ENCODE measurements at places on chromosomes 4 and X.
A peak's percentile ranks its signal among the peaks of the same experiment; 100 is the strongest.

DNA sequence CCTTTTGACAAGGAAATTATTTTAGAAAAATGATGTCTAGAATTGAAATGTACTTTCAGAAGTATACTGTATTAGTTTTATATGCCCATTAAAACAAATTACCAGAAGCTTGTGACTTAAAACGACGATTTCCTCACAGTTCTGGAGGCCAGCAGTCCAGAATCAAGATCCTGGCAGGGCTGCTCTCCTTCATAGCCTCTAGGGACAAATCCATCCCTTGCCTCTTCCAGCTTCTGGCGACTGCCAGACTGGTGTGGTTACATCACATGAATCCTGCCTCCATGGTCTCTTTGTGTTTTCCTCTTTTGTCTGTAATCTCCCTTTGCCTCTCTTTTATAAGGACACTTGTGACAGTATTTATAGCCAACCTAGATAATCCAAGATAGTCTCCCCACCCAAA, 97.1 kb downstream of the IQCM start:
- DNase-seq = no peak

GRCh38 chrX:149630681-149631233, 835 bp downstream of the TMEM185A start:
- peak; percentile 40 for DNase-seq

GRCh38 chr4:32589853-32590252, 1869.7 kb downstream of the PCDH7 start:
- no peak for DNase-seq

DNA sequence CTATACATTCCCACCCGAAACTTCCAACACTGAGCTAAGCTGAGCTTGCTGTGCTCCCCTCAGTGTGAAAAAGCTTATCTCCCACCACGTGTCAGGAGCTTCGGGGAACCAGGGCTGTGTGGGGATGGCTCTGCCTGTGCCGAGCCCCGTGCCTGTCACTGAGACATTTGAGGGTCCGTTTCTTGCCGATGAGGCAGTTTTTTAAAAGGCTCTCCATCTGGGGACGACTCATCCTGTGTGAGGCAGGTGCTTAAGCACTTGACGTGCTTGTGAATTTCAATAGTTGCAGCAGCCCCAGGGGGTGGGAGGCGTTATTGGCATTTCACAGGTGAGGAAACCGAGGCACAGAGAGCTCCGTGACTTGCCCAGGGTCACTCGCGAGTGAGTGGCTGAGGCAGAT, 151.8 kb downstream of the STOX2 start:
- no peak for DNase-seq

DNA sequence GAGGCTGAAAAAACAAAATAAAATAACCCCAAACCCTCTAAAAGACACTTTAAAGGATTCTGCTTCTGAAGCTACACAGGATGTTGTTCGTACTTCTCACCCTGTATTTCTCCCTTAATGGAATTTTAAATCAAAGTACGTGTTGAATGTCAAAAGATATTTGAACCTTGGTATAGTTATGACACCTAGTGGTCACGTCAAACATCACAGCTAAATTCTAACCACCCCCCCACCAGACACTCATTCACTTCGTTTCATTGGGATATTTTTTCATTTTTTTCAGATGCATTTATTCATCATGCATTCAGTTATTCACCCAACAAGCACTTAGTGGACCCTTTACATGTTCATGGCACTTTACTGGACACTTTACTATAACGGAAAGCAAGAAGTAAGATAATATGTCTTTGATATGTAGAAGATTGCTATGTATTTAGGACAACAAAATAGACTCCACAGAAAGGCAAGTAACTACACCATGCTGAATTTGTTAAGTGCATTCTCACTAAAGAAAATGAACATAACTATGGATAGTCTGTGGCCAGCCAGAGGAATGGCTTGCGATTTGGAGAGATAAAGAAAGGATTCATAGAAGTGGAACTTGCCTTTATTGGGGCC, 62.5 kb upstream of the GPR174 start:
- DNase-seq = peak; percentile 23

DNA sequence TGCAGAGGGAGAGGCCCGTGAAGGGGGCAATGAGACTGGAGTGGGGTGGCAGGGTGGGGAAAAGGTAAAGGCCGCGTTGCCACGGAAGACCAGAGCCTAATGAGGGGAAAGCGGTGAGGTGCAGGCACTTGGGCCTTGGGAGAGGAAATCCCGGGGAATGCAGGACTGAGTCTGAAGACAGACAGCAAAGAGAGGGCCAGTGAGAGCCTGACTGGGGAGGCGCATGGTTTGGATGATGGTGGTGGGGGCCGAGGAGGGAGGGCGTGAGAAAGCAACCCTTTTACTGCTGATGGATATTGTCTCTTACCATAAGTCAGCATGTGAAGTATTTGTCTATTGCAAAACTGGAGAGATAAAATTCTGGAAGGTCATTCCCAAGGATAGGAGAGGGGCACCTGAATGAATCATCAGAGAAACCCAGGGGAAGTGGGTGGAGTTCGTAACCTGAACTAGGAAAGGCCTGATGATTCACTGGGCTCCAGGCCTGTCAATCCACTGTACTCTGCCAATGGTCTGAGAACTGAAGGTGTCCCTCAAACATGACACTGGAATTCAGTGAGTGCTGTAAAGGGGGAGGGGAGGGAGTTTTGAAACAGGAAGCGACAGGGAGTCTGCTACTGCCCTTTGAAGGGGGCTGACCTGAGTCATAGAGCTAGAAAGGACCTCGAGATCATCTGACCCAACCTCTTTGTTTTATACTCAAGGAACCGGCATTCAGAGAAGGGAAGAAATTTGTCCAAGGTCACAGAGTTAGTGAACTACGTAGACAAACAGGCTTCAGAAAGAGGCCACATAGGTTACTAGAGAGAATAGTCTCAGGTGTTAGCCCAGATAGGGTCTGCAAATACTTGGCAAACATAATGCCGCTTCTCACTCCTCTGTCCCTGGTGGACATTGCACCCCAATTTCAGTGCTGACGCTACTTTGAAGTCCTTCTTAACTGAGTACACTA, 52.2 kb downstream of the NALF2 start:
- DNase-seq = peak; percentile 0

DNA sequence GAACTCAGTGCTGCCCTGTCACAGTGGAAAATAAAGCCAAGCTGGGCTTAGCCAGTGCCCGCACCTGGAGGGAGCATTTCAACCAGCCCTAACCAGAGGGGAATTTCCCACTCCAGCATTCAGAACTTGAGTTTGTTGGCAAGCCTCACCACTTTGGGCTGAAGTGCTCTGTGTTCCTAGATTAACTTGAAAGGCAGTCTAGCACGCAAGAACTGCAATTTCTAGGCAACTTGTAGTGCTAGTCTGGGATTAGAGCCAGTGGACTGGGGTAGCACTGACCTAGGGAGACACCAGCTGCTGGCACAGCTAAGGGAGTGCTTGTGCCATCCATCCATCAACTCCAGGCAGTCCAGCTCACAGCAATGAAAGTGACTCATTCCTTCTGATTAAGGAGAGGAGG, 1060.6 kb upstream of the GRID2 start:
- no peak for DNase-seq

DNA sequence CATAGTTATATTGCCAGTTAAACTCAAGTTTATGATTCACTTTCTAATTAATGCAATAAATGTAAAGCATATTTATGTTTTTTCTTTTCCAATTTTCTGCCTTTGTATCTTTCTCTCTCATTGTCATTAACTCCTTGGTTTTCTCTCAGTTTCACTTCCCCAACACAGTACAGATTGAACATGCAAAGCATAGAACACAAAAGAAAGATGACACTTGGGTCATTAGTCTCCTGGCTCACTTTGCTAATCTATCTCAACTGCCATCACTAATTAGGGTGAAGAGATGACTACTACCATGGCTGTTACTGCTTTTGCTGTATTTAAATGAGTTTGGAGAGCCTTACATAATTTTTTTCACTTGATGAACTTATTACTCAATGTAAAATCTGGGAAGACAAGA, 12.3 kb upstream of the NAA11 start:
- no peak for DNase-seq

DNA sequence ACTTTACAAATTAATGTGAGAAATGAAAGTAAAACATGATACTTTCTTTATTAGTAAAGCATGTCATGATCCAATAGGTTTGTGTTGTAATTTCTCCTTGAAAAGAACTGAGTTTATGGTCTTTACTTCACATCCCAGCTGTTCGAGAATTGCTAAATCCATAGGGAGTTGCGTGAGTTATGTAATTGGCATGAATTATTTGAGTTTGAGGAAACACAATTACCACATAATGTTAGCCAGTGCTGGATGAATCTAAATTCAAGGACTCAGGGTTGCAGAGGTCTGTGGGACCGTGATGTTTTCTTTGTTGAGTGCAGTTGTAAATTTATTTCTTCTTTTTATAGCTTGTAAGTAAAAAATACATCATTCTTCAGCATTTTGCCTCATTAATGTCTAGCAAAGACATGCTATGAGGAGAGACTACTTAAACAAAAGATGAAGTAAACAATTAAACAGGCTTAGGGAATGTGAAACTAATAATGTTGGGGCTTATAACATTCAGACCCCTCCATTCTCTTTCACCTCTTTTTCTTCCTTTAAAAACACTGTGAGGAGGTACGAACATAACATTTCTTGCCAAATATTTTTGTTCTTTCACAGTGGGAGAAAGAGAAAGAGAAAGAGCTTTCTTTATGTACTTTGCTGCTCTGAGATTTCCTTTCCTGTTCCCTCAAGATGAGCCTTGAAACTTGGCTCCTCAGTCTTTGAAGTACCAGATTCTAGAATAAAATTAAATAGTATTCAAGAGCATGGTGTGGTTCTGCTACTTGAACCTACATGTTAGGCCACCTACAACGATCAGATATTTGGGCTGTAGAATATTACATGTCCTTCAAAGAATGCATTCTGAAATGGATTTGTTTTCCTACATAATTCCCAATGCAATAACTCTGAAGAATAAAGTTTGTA, 159.6 kb upstream of the ANK2 start:
- DNase-seq = peak; percentile 42

- peak; percentile 7 for DNase-seq
These were observed 241.7 kb upstream of the TLL1 start for GRCh38 chr4:165631208-165631894.

DNA sequence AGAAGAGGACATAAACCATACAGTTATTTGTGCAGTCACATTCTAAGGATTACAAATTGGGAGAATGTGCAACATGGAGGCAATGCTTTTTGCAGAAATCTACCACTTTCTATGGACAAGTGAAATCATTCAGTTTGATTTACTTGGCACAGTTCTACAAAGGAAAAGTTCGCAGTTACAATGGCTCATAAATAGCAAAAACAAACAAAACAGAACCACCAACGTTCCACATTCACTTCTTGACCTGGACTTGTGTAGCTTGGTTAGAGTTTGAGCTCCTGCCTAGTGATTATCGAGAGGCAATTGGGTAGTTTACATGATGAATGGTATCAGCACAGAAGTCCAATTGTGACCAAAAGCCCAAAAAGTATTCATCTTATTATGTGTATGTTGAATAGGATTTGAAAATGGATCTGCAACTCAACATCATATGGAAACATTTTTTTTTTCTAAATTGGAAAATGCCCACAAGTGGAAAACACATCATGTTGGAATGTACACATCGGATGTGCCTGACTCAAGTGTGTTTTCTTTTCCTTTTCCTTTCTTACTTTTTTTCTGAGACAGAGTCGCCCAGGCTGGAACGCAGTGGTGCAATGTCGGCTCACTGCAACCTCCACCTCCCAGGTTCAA, 123.8 kb downstream of the LUZP4 start:
- peak; percentile 49 for DNase-seq

DNA sequence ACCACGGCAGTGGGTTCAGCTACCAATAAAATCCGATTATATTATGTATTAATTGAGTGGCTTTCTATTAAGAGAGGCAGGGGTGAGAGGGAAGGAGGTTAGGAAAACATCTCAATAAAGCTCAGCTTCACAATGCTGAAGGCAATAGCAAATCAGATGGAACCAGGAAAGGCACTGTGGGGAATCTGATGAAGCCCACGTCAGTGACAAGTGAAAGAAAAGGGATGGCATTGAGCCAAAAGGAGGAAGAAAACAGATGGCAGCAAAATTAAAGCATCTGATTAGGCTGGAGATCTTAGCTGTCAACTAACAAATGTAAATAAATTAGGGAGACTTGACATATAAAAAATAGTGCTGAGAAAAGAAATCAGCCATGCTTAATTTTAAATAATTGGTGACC, 180.9 kb downstream of the RASL11B start:
- DNase-seq = no peak

DNA sequence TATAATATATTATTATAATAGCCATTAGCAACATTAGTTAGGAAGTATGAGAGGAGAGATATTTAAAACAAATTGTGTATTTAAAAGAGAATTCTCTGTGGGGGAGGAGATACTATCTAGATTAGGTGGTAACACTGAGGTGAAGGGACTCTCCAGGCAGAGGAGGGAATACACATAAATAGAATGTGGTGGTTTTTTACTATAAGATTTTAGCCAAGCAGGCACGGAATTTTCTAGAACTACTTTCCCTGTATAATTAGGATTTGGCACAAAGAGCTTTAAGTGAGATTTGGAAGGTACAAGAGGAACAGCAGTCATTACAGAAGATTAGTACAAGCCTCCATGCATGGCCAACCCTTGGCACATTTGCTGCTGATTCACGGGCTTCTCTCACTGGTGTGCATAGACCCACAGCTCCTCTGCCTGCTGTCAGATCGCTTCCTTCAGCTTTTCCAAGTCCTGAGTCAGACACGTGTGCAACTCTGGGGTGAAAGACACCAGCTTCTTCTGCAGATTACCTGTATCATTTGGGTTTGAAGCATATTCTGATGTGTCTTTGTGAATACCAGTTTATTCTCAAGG, 685.5 kb downstream of the KCTD8 start:
- DNase-seq = no peak

Data from EL (cell line).